Testis (tissue), 5 donors: ENCODE measurements at places on chromosomes 11 and 22. TPM values are rescaled to one million over a fixed set of nuclear protein-coding genes. Genes with fewer than 3 reads are reported as not detected.

CABP4 gene
- total RNA-seq: 1.2 TPM

TIGD3 gene
- 5.3 TPM for total RNA-seq

GRM5 gene
- 2.3 TPM for total RNA-seq

KDELR3 gene
- total RNA-seq: 8.6 TPM

RAG2 gene
- 0.25 TPM for total RNA-seq
